Glutamatergic neuron (in vitro differentiated cells): ENCODE measurements at places on chromosomes 3 and 15. TPM values are rescaled to one million over a fixed set of nuclear protein-coding genes. Genes with fewer than 3 reads are reported as not detected.
A peak's percentile ranks its signal among the peaks of the same experiment; 100 is the strongest.

DNA sequence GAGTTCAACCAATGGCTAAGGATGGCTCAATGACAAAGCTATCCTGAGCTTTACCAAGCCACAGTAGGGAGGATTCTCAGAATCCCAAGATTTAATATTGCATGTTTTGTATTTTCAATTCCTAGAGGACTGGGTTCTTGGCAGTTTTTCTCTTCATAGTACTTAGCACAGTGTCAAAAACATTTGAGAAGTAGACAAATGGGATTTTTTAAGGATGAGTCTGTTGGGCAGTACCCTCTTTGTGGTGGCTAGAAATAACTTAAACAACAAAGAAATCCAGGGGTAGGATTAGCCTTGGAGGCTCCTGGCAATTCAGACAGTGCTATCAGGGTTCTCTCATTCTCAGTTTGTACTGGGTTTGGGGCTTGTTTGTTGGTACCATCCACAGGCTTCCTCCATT, 212.8 kb upstream of the RORA start:
- DNase-seq = no peak
- H3K27ac ChIP-seq = no peak overlapping the region
- H3K27me3 ChIP-seq = no peaks in the 10 kb centered on the region
- peaks cover 19% of the 10 kb centered on the region for H3K36me3 ChIP-seq
- H3K4me3 ChIP-seq = no peak overlapping the region
- H3K4me1 ChIP-seq = no peaks in the 10 kb centered on the region

GRCh38 chr15:43211224-43211735, 9.5 kb downstream of the EPB42 start:
- no peak overlapping the region for H3K27ac ChIP-seq
- no peak for DNase-seq
- no peak overlapping the region for H3K4me3 ChIP-seq

DNA sequence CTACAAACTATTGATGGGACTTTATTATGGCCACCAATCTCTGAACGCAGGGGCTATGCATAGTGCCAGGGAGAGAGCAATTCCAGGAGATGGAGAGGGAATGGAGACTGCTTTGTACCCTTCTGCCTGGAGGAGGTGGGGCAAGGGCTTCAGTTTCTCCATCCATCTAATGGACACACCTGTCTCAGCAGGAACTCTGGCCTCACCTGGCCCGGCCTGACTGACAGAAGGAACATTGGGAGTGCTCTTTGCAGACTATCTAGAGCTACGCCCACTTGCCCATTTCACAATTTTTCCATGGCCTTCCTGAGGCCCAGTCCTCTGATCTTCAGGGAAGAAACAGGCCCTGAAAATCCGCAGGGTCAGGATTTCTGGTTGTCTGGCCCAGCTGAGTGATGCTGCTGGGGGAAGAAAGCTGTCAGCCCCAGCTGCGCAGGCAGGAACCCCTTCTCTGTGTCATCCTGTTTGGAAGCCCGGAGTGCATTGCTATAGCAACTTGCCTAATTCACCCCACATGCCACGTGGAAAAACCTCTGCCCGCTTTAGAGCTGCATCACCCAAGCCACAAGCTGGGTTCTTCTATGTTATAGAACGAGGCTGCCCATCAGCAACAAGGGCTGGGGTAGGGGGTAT, 6.4 kb downstream of the ITGA11 start:
- no peak overlapping the region for H3K4me3 ChIP-seq
- peaks cover 5% of the 10 kb centered on the region for H3K36me3 ChIP-seq
- peaks cover 19% of the 10 kb centered on the region for H3K27me3 ChIP-seq
- no peak for DNase-seq
- H3K4me1 ChIP-seq = peaks cover 3% of the 10 kb centered on the region
- H3K27ac ChIP-seq = no peak overlapping the region

The MEIS2 gene
- 6.0 TPM for total RNA-seq

DNA sequence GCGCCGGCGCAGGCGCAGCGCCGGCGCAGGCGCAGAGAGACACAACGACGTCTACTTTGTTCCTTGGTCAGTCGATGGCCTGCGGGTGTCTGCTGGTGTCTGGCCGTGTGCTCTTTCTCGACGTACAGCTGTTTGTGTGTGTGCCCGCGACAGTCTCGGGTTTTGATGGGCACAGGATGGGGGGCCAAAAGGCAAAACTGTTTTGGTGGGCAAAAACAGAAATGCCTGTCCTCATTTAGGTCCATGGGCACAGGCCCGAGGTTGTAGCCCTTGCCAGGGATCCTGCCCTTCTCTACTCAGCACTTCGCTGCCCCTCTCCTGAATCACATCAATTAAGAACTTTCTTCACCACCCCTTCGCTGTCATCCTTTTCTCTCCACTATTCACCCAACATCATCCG, 184.8 kb upstream of the CHL1 start:
- H3K36me3 ChIP-seq = peaks cover 6% of the 10 kb centered on the region
- H3K4me3 ChIP-seq = peak overlapping the region; percentile 85
- peak overlapping the region; percentile 99 for H3K27ac ChIP-seq
- peaks cover 9% of the 10 kb centered on the region for H3K27me3 ChIP-seq
- peak; percentile 54 for DNase-seq

DNA sequence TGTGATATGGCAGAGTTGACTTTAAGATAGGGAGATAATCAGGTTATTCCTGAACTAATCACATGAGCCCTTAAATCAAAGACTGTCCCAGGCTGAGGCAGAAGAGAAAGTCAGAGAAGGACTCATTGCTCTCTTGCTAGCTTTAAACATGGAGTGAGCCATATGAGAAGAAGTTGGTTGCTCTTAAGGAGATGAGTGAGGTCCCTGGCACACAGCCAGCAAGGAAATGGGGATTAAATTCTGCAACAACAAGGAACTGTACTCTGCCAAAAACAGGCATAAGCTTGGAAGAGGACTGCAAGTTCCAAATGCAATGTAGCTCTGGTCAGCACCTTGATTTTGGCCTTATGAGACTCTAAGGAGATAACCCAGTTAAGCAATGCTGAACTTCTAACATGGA, 457.0 kb downstream of the PLOD2 start:
- H3K4me1 ChIP-seq = no peaks in the 10 kb centered on the region
- DNase-seq = no peak
- no peaks in the 10 kb centered on the region for H3K36me3 ChIP-seq
- H3K27me3 ChIP-seq = no peaks in the 10 kb centered on the region
- H3K27ac ChIP-seq = no peak overlapping the region

The GALNT15 gene
- total RNA-seq = 0.39 TPM

The ALPK3 gene
- 6.8 TPM for total RNA-seq

The CKMT1B gene
- 18.8 TPM for total RNA-seq

DNA sequence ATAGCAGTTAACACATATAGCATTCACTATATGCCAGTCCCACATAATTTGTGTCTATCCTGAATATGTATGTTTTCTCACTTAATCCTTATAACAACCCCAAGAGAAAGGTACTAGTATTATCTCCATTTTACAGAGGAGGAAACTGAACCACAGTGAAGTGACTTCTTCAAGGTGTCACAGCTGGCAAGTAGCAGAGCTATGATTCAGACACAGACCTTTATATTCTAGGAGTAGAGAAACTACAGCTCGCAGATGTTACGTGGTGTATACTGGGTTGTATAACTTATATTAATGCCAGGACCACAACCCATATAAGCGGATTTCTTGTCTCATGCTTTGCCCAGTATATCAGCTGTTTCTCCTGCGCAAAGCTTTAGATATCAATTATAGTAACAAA, 29.5 kb upstream of the ICE2 start:
- H3K4me1 ChIP-seq = peaks cover 5% of the 10 kb centered on the region
- H3K36me3 ChIP-seq = no peaks in the 10 kb centered on the region
- no peak for DNase-seq
- no peaks in the 10 kb centered on the region for H3K27me3 ChIP-seq

GRCh38 chr15:82044373-82045178, 1.2 kb downstream of the MEX3B start:
- H3K27ac ChIP-seq = peak overlapping the region; percentile 92
- H3K4me1 ChIP-seq = peaks cover 24% of the 10 kb centered on the region
- H3K36me3 ChIP-seq = peaks cover 4% of the 10 kb centered on the region
- peak; percentile 76 for DNase-seq

DNA sequence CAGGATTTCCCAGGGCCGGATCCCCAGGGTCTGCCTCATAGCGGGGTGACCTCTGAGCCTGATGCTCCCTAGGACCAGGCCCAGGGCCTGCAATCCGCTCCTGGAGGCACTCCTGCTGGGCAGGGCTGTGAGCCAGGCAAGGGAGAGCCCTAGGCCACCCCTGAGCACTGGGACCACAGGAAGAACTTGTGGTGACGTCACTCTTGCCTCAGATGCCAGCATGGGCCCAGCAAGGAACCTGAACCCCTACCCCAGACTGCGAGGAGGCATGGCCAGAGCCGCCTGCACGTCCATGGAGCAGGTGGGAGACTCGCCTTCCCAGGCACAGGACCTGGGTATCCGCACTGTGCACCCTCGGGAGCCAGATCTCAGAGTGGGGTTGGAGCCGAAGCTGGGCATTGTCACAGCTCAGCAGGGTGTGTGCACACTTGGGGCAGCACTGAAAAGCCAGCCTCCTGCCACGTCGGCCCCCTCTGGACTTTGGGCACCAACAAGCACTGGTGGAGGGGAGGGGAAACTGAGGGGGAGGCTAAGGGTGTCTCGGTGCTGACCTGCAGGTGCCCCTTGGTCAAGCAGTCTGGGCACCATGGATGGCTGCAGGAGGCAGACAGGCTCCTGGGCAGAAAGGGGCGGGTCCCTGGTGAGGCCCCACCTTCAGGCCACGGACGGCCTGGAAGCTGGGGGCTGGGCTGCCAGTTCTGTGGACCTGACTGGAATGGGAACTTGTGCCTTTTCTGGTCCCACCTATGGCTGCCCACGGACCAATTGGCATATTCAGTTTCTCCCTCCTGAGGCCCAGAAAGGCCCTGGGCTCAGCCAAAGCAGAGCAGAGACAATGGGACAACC, 49.3 kb downstream of the SLC6A20 start:
- peaks cover 2% of the 10 kb centered on the region for H3K4me1 ChIP-seq
- peaks cover 2% of the 10 kb centered on the region for H3K27me3 ChIP-seq
- H3K4me3 ChIP-seq = no peak overlapping the region

DNA sequence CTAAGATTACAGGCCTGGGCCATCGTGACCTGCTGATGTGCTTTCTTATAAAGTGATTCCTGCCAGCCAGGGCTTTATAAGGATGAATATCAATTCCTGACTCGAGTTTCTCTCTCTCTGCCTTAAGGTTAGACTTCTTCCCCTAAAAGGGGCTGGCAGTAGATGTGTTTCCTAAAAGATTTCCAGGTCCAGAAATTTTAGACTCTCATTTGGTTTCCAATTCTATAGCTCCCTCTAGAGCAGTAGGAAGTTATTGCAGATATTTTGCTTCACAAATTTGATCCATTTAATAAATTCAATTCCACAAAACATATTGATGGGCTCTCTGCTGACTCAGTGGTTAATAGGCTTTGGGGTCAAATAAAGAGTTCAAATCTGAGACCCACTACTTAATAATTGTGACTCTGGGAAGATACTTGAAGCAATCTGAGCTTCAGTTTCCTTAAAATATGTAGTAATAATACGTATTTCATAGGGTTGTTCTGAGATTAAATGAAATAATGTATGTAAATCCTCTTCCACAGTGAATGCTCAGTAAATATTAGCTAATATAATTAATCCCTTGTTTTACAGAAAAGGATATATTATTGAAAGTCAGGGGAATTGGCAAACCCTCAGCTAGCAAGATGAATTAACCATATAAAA, 2.1 kb downstream of the TRIM69 start:
- no peaks in the 10 kb centered on the region for H3K4me1 ChIP-seq
- peaks cover 3% of the 10 kb centered on the region for H3K27me3 ChIP-seq
- no peak overlapping the region for H3K4me3 ChIP-seq
- H3K36me3 ChIP-seq = peaks cover 5% of the 10 kb centered on the region
- DNase-seq = no peak
- no peak overlapping the region for H3K27ac ChIP-seq

GRCh38 chr15:40032125-40032839, 6.7 kb downstream of the SRP14 start:
- peaks cover 4% of the 10 kb centered on the region for H3K4me1 ChIP-seq
- no peaks in the 10 kb centered on the region for H3K36me3 ChIP-seq
- DNase-seq = no peak

The HCLS1 gene
- total RNA-seq = not detected

- H3K4me1 ChIP-seq = peaks cover 20% of the 10 kb centered on the region
- H3K36me3 ChIP-seq = no peaks in the 10 kb centered on the region
- H3K27me3 ChIP-seq = peaks cover 16% of the 10 kb centered on the region
- H3K4me3 ChIP-seq = peak overlapping the region; percentile 34
- peak overlapping the region; percentile 15 for H3K27ac ChIP-seq
These were observed 15.4 kb downstream of the PLXNA1 start for GRCh38 chr3:126998320-126998719.

DNA sequence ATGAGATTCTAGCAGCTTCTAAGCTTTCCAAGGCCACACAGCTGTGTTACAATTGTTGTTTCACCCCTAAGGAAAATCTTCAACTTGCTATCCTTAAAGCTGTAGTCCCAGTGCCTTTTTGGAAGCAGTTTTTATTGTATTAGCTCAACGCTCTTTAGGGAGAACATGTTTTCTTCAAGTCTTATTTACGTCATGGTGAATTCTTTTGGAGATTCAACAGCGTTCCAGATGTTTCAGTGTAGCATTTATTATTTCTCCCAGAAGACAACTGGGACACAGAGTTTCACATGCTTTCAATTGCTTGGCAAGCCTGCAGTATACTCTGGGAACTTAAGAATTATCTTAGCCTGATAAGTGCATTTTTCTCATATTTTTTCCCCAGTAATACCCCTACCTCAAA, 888.3 kb downstream of the PLOD2 start:
- H3K4me3 ChIP-seq = no peak overlapping the region
- peaks cover 5% of the 10 kb centered on the region for H3K36me3 ChIP-seq
- H3K27me3 ChIP-seq = peaks cover 1% of the 10 kb centered on the region
- no peaks in the 10 kb centered on the region for H3K4me1 ChIP-seq

The IMPG2 gene
- 2.4 TPM for total RNA-seq

DNA sequence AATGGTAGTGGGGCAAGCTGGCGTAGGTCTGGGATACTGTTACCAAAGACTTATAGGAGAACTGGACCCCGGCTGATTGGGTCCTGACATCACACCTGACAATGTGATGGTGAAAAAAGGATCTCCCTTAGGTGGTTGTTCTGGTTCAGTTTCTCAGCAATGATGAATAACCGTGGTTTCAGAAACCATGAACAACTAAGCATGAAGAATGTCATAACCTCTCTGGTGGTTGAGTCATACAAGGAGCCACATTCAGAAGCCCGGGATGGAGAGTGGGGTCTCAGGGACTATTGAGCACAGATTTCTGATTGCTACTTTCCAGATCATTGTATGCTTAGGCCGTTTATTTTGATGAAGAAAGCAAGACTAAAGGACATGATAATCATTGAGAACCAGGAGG, 17.4 kb downstream of the GPR160 start:
- no peak overlapping the region for H3K27ac ChIP-seq
- no peaks in the 10 kb centered on the region for H3K36me3 ChIP-seq
- no peak overlapping the region for H3K4me3 ChIP-seq
- no peaks in the 10 kb centered on the region for H3K4me1 ChIP-seq

- H3K4me3 ChIP-seq = no peak overlapping the region
- H3K36me3 ChIP-seq = no peaks in the 10 kb centered on the region
- DNase-seq = no peak
- H3K4me1 ChIP-seq = peaks cover 4% of the 10 kb centered on the region
- H3K27ac ChIP-seq = no peak overlapping the region
- H3K27me3 ChIP-seq = no peaks in the 10 kb centered on the region
These were observed 168.3 kb upstream of the LPP start for GRCh38 chr3:187985647-187986046.

DNA sequence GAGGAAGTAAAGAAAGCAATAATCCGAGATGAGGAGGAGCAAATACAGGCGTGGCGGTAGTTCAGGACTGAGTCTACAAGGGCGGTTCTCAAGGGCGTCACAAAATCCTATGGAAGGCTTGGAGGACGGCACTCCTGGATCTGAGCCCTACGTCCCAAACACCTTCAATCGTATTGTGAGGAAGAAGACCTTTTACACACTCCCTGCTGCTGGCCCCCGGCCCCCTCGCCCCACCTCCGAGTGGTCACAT, 747 bp downstream of the PLD1 start:
- H3K36me3 ChIP-seq = peaks cover 5% of the 10 kb centered on the region
- no peak overlapping the region for H3K27ac ChIP-seq
- peaks cover 2% of the 10 kb centered on the region for H3K4me1 ChIP-seq
- peaks cover 6% of the 10 kb centered on the region for H3K27me3 ChIP-seq
